ENCODE measurements at places on chromosomes 12 and 14.

GRCh38 chr14:22994762-22995275, 12.5 kb upstream of the AJUBA start:
- no peak for DNase-seq

DNA sequence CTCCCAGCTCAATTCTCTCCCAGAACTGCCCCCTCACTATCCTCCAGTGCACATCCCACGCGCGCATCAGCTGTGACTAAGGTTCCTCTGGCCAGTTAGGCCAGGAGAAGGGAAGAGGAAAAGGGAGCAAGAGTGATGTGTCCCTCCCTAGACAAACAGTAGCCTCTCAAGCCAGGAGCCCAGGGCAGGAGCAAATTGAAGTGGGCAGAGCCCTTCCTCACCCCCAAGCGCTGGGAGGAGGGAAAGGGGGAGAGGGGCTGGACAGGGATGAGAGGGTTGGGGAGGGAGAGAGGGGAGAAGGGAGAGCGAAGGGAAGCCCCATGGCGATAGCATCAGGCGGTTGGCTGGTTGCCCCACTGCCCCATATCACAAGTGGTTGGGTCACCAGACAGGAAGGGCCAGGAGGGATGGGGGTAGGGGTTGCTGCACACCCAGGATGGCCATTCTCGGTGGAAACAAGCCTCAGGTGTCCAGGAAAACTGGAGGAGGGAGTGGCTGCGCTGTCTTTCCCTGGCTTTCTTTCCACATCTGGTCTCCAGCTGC, 1.1 kb downstream of the CD63 start:
- DNase-seq, result no peak

- no peak for DNase-seq
Measured at GRCh38 chr12:18068355-18068754, 21.6 kb downstream of the RERGL start.

GRCh38 chr12:31728289-31728916, 418 bp downstream of the AMN1 start:
- no peak for DNase-seq

DNA sequence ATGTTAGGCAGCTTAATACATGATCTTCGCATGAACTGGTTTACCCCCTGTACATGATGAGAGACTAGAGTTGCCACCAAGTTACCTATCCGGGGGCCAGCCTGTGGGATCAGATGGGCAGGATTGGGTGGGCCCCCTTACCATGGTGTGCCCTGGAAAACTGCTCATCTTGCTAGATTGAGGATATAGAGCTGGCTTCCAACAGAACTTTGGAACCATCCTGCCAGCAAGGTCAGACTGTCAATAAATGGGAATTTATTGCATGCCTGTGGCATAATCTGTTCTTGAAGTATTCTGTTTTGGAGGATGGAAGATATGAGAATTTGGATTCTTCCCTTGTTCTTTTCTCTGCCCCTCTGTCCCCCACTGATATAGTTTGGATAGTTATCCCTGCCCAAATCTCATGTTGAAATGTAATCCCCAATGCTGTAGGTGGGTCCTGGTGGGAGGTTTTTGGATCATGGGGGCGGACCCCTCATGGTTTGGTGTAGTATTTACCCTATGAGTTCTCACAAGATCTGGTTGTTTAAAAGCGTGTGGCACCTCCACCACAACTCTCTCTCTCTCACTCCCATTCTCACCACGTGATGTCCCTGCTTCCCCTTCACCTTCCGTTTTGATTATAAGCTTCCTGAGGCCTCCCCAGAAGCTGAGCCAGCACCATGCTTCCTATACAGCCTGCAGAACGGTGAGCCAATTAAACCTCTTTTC, 3.7 kb upstream of the TM9SF1 start:
- DNase-seq, result no peak

DNA sequence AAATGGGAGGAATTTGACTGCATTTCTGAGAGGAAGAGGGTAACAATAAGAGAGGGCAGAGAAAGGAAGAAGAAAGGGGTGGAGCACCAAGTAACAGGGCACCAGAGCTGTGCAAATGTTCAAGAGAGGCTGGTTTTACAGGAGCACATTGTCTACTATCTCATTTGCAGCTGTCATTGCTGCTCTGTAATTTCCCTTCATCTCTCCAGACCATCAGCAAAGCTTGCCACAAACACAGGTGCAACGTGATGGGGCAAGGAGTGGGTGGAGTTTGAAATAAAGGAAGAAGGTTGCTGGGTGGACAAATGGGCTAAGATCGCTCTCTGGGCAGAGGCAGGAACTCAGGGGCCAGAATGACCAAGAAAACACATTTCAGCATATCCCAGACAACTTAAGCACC, 47.9 kb upstream of the PLEKHG6 start:
- no peak for DNase-seq

DNA sequence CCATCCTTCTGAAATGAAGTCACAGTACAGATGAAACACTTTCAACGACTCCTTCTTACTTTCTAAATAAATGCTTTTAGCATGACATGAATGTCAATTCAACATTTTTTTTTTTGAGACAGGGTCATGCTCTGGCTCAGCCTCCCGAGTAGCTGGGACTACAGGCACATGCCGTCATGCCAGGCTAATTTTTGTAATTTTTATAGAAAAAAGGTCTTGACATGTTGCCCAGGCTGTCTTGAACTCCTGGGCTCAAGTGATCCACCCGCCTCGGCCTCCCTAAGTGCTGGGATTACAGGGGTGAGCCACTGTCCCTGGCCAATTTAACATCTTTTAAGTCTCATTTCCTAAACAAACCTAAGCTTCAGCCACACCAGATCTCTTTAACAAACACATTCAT, 16.4 kb downstream of the GALNT6 start:
- DNase-seq, result no peak

DNA sequence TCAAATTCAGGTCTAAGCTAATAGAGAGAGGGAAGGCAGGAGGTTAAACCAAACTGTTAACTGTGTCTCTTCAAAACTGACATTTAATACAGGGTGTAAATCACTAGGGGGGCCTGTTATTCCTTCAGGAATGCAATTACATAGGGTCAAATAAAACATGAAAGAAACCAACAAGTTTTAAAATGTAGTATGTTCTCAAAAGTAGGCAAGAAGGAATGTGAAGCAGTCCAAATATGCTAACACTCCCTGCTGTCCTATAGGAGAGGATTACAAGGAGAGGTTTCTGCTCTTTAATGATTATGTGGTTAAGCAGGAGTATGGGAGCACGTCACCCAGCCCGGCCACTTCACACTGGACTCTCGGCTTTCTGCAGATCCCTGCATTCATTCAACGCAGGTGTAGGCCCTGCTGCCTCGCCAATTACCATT, 42.5 kb upstream of the BMP4 start:
- DNase-seq, result peak; percentile 53

- no peak for DNase-seq
Measured at GRCh38 chr12:2018391-2018790, 14.1 kb upstream of the DCP1B start.

GRCh38 chr12:94033101-94033500, 115.3 kb upstream of the PLXNC1 start:
- DNase-seq, result no peak

DNA sequence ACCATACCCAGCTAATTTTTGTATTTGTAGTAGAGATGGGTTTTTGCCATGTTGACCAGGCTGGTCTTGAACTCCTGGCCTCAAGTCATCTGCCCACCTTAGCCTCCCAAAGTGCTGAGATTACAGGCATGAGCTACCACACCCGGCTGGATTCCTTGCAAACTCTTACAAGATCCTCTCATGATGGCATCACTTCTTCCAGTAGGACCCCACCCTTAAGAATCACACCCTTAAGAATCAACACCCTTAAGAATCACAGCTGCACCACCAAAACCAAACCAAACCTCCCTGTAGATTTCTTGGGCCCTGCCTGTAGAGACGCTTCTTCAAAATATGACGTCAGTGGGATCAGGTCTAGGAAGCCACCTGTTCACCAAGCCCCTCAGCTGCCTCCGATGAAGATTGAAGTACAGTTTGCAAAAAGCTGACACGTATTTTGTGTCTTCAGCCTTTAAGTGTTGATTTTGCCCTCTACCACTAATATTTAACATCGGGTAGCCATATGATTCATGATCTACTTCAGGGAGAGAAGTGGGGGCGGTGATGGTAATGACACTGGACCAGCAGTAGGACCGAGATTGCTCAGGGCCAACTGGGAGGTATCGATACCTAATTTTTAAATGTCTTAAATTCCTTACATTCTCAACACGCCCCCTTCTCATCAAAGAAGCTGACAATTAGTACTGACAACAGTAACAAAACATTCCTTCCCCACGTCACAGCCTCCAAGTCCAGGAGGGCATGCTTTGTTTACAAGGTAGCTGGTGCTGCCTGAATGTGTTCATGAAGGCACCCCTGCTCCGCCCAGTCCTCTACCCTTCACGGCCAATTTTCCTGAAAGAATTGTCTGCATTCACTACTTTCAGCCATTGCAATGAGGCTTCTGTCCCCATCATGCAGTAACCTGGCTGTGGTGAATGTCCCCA, 57.2 kb downstream of the ESRRB start:
- no peak for DNase-seq

DNA sequence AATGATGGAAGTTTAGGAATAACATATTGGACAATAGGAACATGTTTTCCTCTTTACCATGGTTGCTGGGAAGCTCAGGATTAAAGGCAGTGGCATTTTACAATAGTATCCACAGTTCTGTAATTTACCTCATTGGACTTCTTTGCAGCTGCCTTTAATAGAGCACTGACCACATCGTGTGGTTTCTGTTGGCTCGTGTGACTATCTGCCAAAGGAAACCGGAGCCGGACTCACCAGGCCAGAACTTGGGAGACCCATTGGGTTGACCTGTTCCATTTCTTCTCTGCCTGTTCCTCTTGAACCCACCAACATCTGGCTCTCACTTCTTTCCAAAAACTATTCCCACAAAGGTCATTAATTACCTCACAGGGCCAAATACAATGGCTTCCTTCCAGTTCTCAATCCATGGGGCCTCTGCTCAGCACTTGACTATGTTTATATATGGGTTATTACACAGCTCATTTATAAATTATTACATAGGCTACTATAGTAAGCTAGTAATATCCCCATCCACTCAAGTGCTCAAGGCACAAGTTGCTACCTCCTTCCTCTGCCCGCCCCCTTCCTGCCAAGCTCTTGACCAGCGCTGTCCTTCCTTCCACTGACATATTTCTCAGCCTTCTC, 121.5 kb upstream of the VASH1 start:
- DNase-seq, result no peak

GRCh38 chr12:1003600-1004271, 12.7 kb downstream of the ERC1 start:
- no peak for DNase-seq

GRCh38 chr12:57191410-57191809, 25.2 kb upstream of the NXPH4 start:
- no peak for DNase-seq

DNA sequence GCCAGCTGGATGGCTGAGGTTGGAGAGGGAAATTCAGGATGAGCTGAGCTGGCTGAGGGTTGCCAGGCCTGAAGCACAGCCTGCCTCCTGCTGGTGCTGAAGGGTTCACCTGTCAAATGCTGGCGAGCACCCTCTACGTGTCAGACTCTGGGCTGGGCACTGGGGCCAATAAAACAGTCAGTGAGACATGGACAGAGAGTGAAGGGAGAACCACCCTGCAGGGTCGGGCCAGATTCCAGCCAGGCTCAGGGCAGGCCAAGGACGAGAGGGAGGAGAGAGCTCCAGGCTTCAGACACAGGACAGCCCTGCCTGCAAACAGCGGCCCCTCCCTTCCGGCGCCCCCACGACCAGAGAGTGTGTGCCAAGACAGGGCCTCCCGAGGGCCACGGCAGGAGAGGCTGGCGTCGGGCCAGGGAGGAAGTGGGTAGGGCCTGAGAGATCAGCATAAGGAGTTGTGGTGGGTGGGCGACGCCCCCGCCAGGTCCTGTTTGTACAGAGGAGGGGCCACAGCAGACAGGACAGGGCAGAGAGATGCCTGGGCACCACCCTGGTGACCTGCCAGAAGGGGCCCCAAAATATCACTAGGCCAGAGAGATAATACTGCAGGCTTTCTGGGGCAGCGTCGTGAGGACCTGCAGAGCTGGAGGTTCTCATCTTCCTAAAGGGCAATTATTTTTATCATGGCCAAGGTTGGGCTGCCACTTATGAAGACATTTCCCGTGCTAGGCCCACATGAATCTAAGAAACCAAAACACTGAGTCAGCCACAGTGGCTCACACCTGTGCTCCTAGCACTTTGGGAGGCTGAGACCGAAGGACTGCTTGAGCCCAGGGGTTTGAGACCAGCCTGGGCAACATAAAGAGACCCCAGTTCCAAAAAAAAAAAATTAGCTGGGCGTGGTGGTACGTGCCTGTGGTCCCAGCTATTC, 73.1 kb upstream of the GPR68 start:
- DNase-seq, result no peak

DNA sequence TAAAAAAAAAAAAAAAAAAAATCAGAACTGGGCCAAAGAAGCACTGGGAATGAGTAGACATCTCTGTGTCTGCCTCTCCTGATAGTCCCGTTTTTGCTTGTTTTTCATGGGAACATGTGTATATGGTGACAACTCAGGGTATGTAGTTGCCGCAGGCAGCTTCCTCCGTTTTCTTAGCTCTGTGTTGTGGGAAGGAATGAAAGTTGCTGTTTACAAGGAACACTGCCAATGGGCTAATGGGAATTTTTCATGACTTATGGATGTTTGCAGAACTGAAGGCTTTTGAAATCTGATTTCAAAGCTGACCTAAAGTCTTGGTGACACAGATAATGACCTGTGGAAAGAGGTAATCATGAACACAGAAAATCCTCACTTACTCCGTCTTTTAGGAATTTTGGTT, 146.4 kb upstream of the BTG1 start:
- DNase-seq, result no peak

GRCh38 chr12:53700567-53700966, 24.7 kb upstream of the ATP5MC2 start:
- DNase-seq, result no peak

- no peak for DNase-seq
Measured at GRCh38 chr14:56351861-56352260, 227.7 kb upstream of the TMEM260 start.

DNA sequence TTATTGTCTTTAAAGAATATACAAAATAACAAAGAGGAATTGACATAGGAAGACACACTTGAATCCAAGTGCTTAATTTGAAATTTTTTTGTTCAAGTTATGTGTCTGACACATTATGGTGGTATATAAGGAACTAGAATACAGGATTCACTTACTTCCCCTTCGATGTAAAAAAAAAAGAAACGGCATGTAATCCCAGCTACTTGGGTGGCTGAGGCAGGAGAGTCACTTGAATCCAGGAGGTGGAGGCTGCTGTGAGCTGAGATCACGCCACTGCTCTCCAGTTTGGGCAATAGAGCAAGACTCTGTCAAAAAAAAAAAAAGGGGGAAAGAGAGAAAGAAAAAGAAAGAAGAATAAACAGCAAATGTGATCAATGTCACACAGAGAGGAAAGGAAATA, 8.9 kb downstream of the CLEC12A start:
- DNase-seq, result no peak

DNA sequence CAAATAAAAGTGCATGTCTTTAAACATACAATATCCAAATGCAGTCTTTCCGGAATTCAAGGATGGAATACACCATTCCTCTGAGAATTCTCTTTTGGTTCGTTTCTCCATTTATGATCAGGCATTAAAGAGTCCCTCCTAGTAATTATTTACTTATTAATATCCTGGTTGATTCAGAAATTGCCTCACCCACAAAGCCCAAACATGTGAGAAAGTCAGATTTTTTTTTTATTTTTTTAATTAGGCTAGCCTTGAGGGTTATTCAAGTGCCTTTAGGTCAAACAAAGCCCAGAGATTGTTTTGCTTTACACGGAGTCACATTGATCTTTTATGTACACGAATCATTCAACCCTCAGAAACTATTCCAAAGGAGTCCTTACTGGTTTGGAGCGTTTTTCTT, 6.4 kb upstream of the TSPAN8 start:
- DNase-seq, result no peak

GRCh38 chr12:65123435-65124063, 2.4 kb upstream of the WIF1 start:
- no peak for DNase-seq

- DNase-seq, result no peak
Measured at GRCh38 chr12:114011711-114012110, 45.6 kb upstream of the RBM19 start.
